ENCODE measurements at places on chromosomes 5 and 9. TPM values are rescaled to one million over a fixed set of nuclear protein-coding genes. Genes with fewer than 3 reads are reported as not detected.

Gene UQCRQ
- 224 TPM for polyA plus RNA-seq

Gene PCA3
- 0.41 TPM for polyA plus RNA-seq

Gene ZNF883
- 7.4 TPM for polyA plus RNA-seq

Gene BRIX1
- polyA plus RNA-seq, result 45.3 TPM

Gene PLAC8L1
- polyA plus RNA-seq, result 1.8 TPM

Measured in right lung (tissue), 10 donors.